ENCODE measurements at places on chromosomes 6 and 20. TPM values are rescaled to one million over a fixed set of nuclear protein-coding genes. Genes with fewer than 3 reads are reported as not detected.

The GGTLC1 gene
- not detected for polyA plus RNA-seq

The PRPF6 gene
- polyA plus RNA-seq, result 48.3 TPM

The PTCRA gene
- polyA plus RNA-seq, result not detected

The CNKSR3 gene
- 5.3 TPM for polyA plus RNA-seq

The PEX7 gene
- polyA plus RNA-seq, result 4.8 TPM

The NEDD9 gene
- polyA plus RNA-seq, result 8.6 TPM

- H3K27me3 ChIP-seq, result peaks cover 32% of the 10 kb centered on the region
- H3K4me1 ChIP-seq, result no peaks in the 10 kb centered on the region
- no peak overlapping the region for H3K27ac ChIP-seq
- no peak for DNase-seq
- H3K4me3 ChIP-seq, result no peak overlapping the region
- no peaks in the 10 kb centered on the region for H3K36me3 ChIP-seq
These were observed 6.6 kb upstream of the GFRA4 start for GRCh38 chr20:3669710-3670367.

DNA sequence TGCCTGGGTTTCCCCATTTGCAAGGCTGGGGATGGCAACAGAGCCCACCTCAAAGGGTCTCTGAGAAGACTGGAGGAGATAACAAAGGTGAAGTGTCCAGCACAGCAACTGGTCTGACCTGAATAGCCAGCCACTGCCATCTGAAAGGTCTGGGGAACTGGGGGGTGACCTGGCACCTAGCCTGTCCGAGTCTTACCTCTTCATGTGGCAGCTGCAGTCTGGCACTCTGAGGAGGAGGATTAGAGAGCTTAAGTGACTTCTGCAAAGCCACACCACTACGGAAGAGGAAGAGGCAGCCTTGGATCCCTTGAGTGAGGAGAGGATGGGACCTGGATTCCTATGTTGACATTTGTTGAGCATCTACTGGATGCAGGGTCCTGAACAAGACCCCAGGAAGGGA is 22.2 kb downstream of the C20orf203 start:
- no peak overlapping the region for H3K4me3 ChIP-seq
- no peaks in the 10 kb centered on the region for H3K4me1 ChIP-seq
- DNase-seq, result no peak
- no peak overlapping the region for H3K27ac ChIP-seq
- no peaks in the 10 kb centered on the region for H3K36me3 ChIP-seq
- no peaks in the 10 kb centered on the region for H3K27me3 ChIP-seq

DNA sequence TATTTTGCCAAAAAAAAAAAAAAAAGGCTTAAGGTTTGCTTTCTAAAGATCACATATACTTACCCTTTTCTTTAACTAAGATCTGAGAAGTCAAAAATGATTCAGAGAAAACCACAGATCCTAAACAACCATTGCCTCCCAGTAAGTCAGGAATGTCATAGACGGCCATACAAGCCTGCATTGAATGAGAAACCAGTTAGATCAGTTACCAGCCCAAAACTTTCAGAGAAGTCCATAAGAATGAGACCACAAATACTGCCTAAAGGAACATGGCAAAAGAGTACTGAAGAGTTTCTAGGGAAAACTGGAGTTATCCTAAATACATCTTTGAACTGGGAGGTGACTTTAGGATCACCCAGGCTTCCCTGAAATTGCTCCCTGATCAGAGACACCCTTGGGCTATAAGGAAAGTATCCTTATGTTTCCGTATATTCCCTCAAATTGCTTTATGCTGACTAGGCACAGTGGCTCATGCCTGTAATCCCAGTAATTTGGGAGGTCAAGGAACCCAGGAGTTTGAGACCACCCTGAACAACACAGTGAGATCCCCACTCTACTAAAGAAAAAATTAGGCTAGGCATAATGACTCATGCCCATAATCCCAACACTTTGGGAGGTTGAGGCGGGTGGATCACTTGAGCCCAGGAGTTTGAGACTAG is 79.4 kb upstream of the SLC4A11 start:
- no peak for DNase-seq
- H3K4me1 ChIP-seq, result peaks cover 33% of the 10 kb centered on the region
- no peak overlapping the region for H3K27ac ChIP-seq
- H3K4me3 ChIP-seq, result no peak overlapping the region

GRCh38 chr6:166866839-166867637 is 89.3 kb downstream of the RNASET2 start:
- H3K27ac ChIP-seq, result no peak overlapping the region
- H3K4me3 ChIP-seq, result no peak overlapping the region
- H3K4me1 ChIP-seq, result peaks cover 8% of the 10 kb centered on the region
- DNase-seq, result no peak
- no peaks in the 10 kb centered on the region for H3K36me3 ChIP-seq

DNA sequence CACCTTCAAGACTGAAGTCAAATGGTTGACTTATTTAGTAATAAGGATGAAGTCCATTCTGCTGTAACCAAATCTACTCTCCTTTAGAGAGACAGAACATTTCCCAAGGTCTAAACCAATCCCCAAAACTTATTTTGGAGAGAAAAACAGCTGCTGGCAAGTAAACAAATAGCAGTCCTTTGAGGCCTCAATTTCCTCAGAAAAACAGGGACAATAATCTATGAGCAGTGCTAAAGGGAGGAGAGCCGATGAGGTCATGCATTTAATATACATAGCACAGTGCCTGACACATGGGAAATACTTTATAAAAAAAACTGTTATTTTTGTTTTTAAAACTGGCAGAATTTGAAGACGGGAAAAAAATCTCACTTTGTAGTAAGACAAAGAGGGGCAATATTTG is 526.0 kb downstream of the EPM2A start:
- no peak for DNase-seq
- no peaks in the 10 kb centered on the region for H3K36me3 ChIP-seq
- peaks cover 20% of the 10 kb centered on the region for H3K4me1 ChIP-seq
- H3K27me3 ChIP-seq, result no peaks in the 10 kb centered on the region
- H3K27ac ChIP-seq, result no peak overlapping the region

DNA sequence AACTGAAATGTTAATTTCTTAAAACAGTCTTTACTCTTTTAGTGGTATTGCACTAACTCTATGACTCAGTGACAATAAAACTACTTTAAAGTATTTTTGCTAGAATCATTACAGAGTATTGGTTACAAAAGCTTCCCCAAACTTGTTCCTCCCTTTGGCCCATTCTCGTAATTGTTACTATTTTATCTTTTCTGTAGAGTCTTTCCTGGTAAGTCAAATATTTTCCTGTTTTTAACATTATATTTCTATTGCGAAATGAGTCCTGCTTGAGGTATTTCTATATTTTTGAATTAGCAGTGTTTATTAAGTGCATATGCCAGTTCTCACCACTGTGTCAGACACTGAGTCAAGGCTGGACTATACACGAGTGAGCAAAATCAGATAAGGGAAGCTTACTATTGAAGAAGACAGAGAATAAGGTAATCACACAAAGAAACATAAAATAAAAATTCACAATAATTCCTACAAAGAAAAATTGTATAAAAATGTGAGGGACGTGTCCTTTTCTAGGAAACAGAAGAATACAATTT is 970.5 kb downstream of the EYS start:
- no peaks in the 10 kb centered on the region for H3K27me3 ChIP-seq
- no peak for DNase-seq
- H3K36me3 ChIP-seq, result no peaks in the 10 kb centered on the region
- H3K27ac ChIP-seq, result no peak overlapping the region

DNA sequence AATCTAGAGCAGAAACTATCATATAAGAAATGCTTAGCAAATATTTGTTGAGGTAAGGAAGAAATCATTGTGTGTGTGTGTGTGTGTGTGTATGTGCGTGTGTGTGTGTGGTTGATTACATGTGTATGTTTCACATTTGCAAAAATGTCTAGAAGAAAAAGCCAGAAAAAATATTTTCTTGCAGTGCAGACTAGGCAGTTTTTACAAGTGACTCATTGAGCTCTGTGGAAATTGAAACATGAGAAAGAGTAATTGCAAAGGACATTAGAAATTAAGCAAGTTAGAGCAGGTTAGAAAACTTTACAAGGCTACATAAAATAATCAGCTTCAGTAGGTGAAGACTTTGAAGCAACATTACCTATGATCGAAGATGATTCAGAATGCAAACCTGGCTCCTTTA is 669.0 kb upstream of the EYS start:
- H3K4me1 ChIP-seq, result no peaks in the 10 kb centered on the region
- no peak overlapping the region for H3K4me3 ChIP-seq
- no peak for DNase-seq
- no peak overlapping the region for H3K27ac ChIP-seq

DNA sequence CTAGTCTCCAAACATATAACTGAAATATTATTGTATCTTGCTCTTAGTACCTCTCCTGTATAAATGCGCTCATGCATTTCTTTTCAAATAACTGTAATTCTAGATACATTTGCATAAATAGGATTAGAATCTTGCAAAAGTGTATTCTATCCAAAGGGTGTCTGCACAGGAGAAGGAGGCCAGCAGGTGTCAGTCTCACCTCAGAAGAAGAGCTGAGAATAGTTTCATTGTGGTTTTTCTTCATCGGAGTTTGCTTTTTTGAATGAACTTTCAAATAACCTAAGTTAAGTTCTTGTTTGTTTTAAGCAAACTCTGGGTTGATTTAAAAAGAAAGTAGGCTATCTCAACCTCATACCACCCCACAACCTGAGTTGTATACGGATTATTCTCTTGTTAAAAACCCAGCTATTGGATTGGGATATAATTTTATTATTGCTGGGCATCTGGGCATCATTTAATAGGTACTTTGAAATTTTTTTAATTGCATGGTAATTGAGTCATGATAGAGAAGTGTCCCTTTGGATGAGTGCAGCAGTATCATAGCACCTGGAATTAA is 125.0 kb upstream of the MLIP start:
- H3K4me1 ChIP-seq, result no peaks in the 10 kb centered on the region
- H3K4me3 ChIP-seq, result no peak overlapping the region
- H3K27ac ChIP-seq, result no peak overlapping the region
- H3K27me3 ChIP-seq, result no peaks in the 10 kb centered on the region

- H3K4me1 ChIP-seq, result peaks cover under 1% of the 10 kb centered on the region
- H3K36me3 ChIP-seq, result no peaks in the 10 kb centered on the region
- no peaks in the 10 kb centered on the region for H3K27me3 ChIP-seq
- no peak for DNase-seq
These were observed 96.3 kb upstream of the GCM1 start for GRCh38 chr6:53244958-53245357.

GRCh38 chr20:47256668-47257236 is 99.7 kb downstream of the ZMYND8 start:
- no peak for DNase-seq
- H3K27ac ChIP-seq, result peak overlapping the region; percentile 16
- no peak overlapping the region for H3K4me3 ChIP-seq
- no peaks in the 10 kb centered on the region for H3K27me3 ChIP-seq
- peaks cover 59% of the 10 kb centered on the region for H3K4me1 ChIP-seq

- peaks cover 3% of the 10 kb centered on the region for H3K27me3 ChIP-seq
- no peak overlapping the region for H3K27ac ChIP-seq
- no peak overlapping the region for H3K4me3 ChIP-seq
- no peaks in the 10 kb centered on the region for H3K4me1 ChIP-seq
These were observed 6.6 kb upstream of the SPO11 start for GRCh38 chr20:57323034-57323433.

GRCh38 chr6:15628499-15629131 is 34.2 kb downstream of the DTNBP1 start:
- peaks cover 7% of the 10 kb centered on the region for H3K4me1 ChIP-seq
- no peak for DNase-seq
- H3K4me3 ChIP-seq, result no peak overlapping the region

GRCh38 chr6:105849746-105850145 is 236.4 kb upstream of the PRDM1 start:
- no peak overlapping the region for H3K4me3 ChIP-seq
- H3K27ac ChIP-seq, result no peak overlapping the region
- no peaks in the 10 kb centered on the region for H3K27me3 ChIP-seq
- H3K36me3 ChIP-seq, result no peaks in the 10 kb centered on the region

GRCh38 chr6:3176562-3177355 is 19.4 kb upstream of the TUBB2A start:
- H3K27ac ChIP-seq, result no peak overlapping the region
- no peaks in the 10 kb centered on the region for H3K36me3 ChIP-seq
- no peak overlapping the region for H3K4me3 ChIP-seq
- no peaks in the 10 kb centered on the region for H3K4me1 ChIP-seq

DNA sequence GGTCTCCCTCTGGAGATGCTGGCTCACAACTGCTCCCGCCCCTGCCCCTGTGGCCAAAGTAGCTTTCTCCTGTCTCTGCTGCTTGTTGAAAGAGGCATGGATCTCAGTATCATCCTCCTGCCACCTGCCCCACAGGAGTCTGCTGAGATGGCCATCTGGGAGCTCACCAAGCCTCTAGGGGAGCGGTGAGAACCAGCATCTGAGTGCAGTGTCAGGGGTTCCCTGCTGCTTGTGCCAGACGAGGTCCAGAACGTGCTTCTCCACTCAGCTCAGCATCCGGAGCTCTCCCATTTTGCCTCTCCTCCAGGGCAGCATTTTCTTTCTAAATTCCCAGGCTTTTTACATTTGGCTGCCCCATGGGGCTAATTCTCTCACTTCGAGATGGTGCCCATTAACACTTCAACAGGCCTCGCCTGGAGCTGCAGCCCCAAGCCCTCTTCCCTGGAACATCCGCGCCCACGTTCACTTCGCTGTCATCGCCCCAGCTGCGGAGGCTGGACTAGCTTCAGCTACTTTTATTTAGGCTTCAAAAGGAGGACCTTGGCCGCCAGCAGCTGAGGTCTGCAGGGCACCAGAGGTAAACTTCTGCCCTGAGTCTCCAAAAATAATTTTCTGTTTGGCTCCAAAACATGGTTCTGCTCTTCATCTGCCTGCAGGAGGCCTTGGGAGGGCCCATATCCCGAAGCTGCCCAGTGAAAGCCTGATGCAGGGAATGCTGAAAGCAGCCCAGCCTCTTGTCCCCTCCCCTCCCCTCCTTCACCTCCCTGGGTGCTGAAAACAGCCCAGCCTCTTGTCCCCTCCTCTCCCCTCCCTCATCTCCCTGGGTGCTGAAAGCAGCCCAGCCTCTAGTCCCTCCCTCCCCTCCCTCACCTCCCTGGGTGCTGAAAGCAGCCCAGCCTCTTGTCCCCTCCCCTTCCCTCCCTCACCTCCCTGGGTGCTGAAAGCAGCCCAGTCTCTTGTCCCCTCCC is 25.2 kb upstream of the MLN start:
- H3K36me3 ChIP-seq, result no peaks in the 10 kb centered on the region
- H3K4me3 ChIP-seq, result no peak overlapping the region

- no peak overlapping the region for H3K27ac ChIP-seq
- H3K4me3 ChIP-seq, result no peak overlapping the region
These were observed 91.6 kb downstream of the RTN4IP1 start for GRCh38 chr6:106537662-106538061.

- H3K27me3 ChIP-seq, result no peaks in the 10 kb centered on the region
- no peak overlapping the region for H3K4me3 ChIP-seq
- no peak overlapping the region for H3K27ac ChIP-seq
- H3K36me3 ChIP-seq, result no peaks in the 10 kb centered on the region
These were observed 528.2 kb upstream of the MARCKS start for GRCh38 chr6:113328886-113329381.

DNA sequence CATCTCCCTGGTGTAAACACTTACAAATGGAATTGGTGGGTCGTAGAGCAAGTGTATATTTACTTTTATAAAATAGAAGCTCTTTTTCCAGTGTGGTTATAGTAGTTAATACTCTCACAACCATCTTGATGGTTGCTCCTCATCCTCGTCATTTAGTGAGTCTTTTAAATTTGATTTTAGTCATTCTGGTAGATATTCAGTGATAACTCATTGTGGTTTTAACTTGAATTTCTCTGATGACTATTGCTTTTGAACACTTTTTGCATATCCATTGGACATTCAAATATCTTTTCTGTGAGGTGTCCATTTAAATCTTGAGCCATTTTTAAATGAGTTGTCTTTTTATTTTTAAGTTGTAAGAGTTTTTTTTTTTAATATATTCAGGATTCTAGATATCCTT is 189.2 kb upstream of the PHACTR1 start:
- no peak overlapping the region for H3K27ac ChIP-seq
- no peaks in the 10 kb centered on the region for H3K36me3 ChIP-seq
- DNase-seq, result no peak
- H3K4me3 ChIP-seq, result no peak overlapping the region
- no peaks in the 10 kb centered on the region for H3K4me1 ChIP-seq
- H3K27me3 ChIP-seq, result no peaks in the 10 kb centered on the region

Data from adrenal gland (tissue), 19 donors.